ENCODE measurements at places on chromosomes 7 and 10. TPM values are rescaled to one million over a fixed set of nuclear protein-coding genes. Genes with fewer than 3 reads are reported as not detected.
A peak's percentile ranks its signal among the peaks of the same experiment; 100 is the strongest.

DNA sequence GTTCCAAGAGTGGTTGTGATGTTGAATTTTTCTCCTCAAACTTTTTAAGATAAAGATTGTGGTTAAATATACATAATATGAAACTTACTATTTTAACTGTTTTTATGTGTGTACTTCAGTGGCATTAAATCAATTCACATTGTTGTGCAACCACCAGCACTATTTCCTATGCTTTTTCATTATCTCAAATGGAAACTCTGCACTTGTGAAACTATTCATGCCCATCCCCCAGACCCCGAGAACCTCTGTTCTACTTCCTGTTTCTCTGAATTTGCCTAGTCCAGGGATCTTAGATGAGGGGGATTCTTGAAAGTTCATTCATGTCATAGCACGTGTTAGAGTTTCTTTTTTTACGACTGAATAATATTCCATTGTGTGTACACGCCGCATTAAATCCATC lies 67.0 kb downstream of the WDR37 start:
- no peak overlapping the region for H3K27ac ChIP-seq
- peaks cover 8% of the 10 kb centered on the region for H3K4me1 ChIP-seq
- no peak for DNase-seq
- H3K36me3 ChIP-seq: peaks cover 99% of the 10 kb centered on the region
- no peaks in the 10 kb centered on the region for H3K27me3 ChIP-seq
- H3K4me3 ChIP-seq: no peak overlapping the region

DNA sequence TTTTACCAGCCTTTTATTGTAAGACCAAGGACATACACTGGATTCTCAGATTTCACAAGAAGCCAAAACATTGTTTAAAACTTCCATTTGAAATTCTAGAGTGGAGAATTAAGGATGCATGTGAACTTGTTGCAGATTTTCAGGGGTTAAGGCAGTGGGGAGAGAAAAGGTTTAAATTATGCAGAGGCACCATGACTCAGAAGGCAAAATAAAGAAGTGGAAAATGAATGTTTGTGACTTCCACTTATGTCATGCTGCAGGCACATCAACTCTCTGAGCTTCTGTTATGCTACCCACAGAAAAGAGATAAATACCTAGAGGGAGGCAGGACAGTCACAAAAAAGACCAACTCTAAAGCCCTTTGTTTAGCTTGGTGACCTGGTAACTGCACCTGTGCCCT lies 84.4 kb upstream of the BET1 start:
- no peaks in the 10 kb centered on the region for H3K4me1 ChIP-seq
- no peaks in the 10 kb centered on the region for H3K36me3 ChIP-seq
- no peaks in the 10 kb centered on the region for H3K27me3 ChIP-seq
- H3K27ac ChIP-seq: no peak overlapping the region
- no peak for DNase-seq

DNA sequence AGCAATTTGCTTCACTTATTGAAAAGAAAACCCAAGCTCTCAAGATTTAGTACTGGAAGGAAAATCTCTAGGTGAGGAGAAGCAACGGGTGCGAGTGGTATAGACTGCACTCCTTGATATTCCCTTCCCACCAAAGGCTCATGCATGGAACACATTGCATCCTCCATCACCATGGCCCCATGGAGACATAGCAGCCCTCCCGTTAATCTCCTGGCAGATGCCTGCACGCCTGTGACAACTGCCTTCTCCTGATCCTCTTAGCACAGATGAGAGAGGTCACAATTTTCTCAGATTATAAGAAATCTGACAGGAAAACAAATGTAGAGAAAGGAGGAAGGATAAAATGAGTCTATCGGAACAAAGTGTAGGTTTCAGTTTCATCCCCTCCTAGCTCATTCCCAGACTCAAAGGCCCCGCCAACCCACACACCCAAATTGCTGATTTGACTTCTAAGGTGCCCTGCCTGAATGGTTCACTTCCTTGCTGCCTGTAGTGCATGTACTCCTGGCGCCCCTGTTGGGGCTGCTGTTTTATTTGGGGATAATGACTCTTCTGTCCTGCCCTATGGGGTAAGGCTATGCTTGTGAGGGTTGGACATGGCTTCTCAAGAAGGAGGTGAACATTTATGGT lies 50.0 kb downstream of the PLXNA4 start:
- no peaks in the 10 kb centered on the region for H3K36me3 ChIP-seq
- H3K27me3 ChIP-seq: no peaks in the 10 kb centered on the region
- no peak for DNase-seq

DNA sequence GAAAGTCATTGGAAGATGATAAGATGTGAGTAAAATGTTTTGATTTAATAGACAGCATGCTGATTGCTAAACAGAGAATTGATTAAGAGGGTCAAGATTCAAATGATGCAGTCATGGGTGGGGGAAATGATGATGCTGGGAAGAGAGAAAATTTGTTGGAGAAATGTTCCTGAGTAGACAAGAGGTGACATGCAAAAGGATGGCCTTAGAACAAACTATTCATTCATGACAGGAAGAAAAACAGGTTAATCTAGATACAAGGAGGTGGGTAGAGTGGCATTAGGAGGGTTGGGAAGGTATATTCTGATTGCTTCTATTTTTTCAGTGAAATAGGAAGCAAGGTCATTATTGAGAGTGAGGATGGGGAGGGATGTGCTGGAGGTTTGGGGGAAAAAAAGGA lies 146.7 kb downstream of the SEM1 start:
- H3K27ac ChIP-seq: no peak overlapping the region
- no peaks in the 10 kb centered on the region for H3K4me1 ChIP-seq
- H3K4me3 ChIP-seq: no peak overlapping the region
- H3K27me3 ChIP-seq: no peaks in the 10 kb centered on the region
- DNase-seq: no peak
- H3K36me3 ChIP-seq: no peaks in the 10 kb centered on the region

The AOAH gene
- 3.9 TPM for polyA plus RNA-seq

The ADAM22 gene
- polyA plus RNA-seq: 25.3 TPM

DNA sequence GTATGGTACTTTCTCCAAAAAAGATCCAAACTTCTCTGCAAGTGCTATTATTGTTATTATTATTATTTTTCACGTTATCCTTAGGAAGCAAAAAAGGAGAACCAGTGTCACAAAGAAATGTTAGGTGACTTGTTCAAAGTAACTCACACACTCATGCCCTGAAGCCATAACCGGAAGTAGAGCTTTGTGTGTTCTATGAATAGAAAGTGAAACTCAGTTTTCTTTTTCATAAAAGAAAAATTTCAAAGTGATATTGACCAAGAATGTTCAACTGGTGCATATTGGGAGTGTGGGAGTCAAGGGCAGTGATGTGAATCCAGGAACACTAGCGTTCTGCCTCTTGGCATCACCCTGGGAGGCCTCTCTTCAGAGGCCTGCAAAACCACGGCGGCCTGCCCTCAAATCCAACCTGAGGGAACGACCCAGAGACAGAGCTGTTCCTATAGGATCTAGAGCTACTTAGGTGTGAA lies 106.1 kb downstream of the PRKCQ start:
- no peak for DNase-seq
- peaks cover 8% of the 10 kb centered on the region for H3K36me3 ChIP-seq
- H3K4me3 ChIP-seq: peak overlapping the region; percentile 16

DNA sequence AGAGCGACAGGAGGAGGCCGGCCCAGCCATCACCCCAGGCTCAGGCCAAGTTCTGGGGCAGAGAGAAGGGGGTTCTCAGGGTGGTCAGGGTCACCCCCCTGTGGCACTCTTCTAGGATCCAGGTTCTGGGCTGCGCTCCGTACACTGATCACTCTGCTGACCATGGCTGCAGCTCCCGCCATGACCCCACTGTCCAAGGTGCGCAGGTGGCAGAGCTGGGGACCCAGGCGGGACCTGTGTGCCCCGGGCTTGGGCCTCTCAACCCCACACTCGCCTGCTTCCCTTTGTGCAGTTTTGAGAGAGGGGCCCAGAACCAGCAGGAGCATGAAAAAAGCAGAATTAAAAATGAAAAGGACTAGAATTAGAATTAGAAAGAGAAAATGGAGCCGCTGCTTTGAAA lies 227.1 kb downstream of the FANK1 start:
- H3K27me3 ChIP-seq: no peaks in the 10 kb centered on the region
- no peak overlapping the region for H3K4me3 ChIP-seq
- H3K27ac ChIP-seq: no peak overlapping the region
- no peaks in the 10 kb centered on the region for H3K36me3 ChIP-seq
- no peak for DNase-seq

- no peak overlapping the region for H3K27ac ChIP-seq
- no peak overlapping the region for H3K4me3 ChIP-seq
- no peak for DNase-seq
- H3K27me3 ChIP-seq: no peaks in the 10 kb centered on the region
Measured at GRCh38 chr7:101691822-101692384, 62.8 kb upstream of the MYL10 start.

GRCh38 chr7:15376600-15376999 lies 185.2 kb downstream of the AGMO start:
- H3K4me3 ChIP-seq: no peak overlapping the region
- no peaks in the 10 kb centered on the region for H3K36me3 ChIP-seq
- H3K4me1 ChIP-seq: no peaks in the 10 kb centered on the region
- DNase-seq: no peak
- H3K27ac ChIP-seq: no peak overlapping the region
- H3K27me3 ChIP-seq: no peaks in the 10 kb centered on the region

- no peak for DNase-seq
- no peaks in the 10 kb centered on the region for H3K36me3 ChIP-seq
- no peak overlapping the region for H3K4me3 ChIP-seq
- H3K27me3 ChIP-seq: no peaks in the 10 kb centered on the region
- no peak overlapping the region for H3K27ac ChIP-seq
- H3K4me1 ChIP-seq: no peaks in the 10 kb centered on the region
Measured at GRCh38 chr10:117306674-117307073, 65.8 kb downstream of the SLC18A2 start.

DNA sequence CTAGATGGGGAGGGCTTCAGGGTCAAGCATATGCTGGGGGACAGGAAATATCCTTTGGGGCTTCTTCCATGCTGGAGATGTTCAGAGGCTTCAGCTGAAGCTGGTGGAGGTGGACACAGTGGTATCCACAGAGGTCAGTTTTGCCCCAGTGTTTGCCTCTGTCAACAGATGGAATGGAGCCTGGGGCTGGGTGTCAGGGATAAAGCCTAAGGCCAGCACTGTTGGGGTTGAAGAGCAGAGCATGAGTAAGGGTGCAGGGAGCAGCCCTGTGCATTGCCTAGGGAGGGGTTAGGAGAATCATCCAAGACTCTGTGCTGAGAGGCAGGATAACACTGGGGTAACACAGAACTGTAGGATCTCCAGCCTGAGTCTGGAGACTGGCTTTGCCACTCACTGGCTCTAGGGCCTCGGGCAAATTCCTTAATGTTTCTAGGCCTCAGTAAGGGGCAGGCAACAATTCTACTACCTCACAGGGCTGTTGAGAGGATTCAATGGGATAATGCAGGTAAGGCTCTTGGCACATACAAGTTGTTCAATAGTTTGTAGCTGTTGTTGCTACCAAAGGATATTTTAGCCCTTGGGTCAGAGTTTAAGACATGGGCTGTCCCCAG lies 21.8 kb upstream of the MYL7 start:
- no peak overlapping the region for H3K27ac ChIP-seq
- H3K36me3 ChIP-seq: no peaks in the 10 kb centered on the region
- H3K4me3 ChIP-seq: no peak overlapping the region
- H3K4me1 ChIP-seq: no peaks in the 10 kb centered on the region

The TMEM270 gene
- polyA plus RNA-seq: not detected

DNA sequence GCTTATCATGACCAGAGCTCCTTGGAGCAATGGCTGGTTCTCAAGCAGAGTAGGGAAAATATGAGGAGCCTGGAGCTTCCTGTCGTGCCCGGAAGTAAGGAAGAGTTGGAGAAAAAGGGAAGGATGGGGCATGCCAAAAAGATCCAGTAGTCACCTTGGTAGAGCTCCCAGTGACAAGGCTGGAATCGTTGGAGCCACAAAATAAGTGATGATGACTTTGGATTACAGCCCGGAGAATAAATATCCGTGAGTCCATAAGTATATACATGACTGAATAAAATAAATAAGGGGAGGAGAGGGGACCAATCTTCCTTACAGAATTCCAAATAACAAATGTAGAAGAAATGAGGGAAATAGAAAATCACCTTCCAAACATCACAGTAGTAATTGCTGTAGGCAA lies 29.3 kb downstream of the LMTK2 start:
- H3K4me1 ChIP-seq: peaks cover 75% of the 10 kb centered on the region
- H3K27me3 ChIP-seq: no peaks in the 10 kb centered on the region
- H3K27ac ChIP-seq: no peak overlapping the region
- no peak overlapping the region for H3K4me3 ChIP-seq
- DNase-seq: no peak
